ENCODE measurements at places on chromosomes 16 and 17.

- DNase-seq = no peak
Measured at GRCh38 chr17:3695129-3695722, 729 bp downstream of the P2RX5 start.

DNA sequence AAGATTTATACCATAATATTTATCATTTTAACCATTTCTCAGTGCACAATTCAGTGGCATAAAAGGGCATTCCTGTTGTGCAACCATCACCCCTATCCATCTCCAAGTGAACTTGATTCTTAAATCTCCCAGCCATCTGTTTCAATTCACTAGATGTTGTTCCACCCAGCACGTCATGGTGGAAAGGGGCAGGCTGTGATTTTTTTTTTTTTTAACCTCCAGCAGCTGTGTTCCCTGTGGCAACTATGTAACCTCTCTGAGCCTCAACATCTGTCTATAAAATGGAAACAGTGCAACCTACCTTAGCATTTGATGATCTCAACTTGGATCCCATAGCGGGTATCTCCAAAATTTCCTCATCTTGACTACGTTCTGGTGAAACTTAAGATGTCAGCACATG lies 604.5 kb downstream of the WWOX start:
- DNase-seq = no peak

DNA sequence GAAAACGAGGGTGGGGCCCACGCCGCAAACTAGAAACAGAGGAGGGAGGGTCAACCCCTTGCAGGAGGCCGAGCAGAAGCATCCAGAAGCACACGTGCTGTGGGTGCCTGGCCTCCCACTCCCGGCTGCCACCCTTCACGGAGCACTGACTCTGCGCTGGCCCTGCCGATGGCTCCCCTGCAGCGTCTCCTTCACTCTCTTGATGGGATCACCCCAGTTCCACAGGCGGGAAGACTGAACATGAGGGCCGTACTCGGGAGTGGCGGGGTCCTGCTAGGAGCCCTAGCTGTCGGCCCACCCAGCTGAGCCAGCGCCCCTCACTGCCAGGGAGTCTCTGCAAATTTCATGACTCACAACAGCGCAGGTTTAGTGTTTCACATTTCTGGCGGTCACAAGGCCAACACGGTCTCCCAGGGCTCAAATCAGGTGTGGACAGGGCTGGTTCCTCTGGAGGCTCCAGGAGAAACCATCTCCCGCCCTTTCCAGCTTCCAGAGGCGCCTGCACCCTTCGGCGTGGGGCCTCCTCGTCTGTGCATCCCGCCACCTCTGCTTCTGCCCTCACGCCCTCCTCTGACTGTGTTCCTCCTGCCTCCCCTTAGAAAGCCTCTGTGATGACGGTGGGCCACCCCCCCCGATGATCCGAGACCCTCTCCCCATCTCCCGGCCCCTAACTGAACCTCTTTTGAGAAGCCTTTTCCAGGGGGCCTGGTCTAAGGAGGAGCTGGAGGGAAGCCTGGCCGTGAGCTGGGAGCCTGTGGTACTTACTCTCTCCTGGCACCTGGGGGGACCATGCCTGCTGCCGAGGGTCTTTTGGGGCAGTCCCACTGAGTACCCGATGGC lies 2.0 kb downstream of the PTX4 start:
- DNase-seq = no peak

DNA sequence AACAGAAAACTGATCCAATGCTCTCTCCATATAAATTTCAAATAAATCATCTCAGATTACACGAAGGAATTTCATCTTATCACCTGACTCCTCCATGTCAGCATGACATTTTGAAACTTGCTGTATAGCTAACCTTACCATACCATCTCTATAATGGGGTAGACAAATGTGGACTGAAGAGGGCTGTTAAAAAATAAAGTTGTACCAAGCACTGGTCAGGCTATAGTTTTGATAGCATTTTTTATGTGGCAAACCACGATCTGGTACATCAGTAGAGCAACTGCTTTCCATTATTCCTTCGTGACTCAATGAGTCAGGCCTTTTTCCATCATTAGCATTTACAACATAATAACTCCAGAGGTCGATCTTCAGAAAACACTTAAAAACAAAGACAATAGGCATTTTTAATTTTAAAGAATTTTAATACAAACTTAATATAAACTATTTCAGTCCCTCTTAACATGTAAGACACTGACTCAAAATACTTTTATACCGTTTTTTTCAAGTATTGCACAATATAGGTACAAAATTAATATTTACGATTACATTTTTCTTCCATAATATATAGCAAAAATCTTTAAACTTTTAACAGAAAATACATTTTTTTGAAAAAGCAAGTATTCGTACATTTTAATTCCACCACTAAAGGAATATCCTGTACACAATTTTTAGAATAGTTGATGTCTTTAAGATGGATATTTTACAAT lies 4.2 kb downstream of the TOB1 start:
- DNase-seq = no peak

DNA sequence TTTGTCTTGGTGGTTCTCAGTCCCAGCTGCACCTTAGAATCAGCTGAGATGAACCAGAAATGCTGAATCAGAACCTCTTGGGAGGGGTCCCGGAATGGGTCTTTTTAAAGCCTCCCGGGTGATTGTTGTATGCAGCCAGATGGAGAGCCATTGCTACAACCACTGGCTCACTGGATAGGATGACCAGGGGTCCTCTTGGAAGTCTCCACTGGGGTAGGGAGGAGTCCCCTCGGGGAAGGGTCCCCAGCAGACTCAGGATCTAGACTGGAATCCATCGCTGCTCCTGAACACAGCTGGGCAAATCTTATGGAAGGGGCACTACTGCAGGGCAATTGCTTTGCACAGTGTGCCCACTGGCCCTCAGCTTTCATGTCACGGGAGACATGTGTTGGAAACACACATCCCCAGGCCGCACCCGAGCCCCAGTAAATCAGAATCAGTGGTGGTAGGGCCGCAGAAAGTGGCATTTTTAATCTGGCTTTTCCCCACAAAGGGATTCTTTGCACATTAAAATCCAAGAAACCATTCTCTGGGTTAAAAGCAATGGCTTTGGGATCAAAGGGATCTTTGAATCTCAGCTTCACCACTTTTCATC lies 117.3 kb downstream of the IRX5 start:
- no peak for DNase-seq

- no peak for DNase-seq
Measured at GRCh38 chr16:67865318-67865717, 7.5 kb upstream of the EDC4 start.

- DNase-seq = no peak
Measured at GRCh38 chr17:42639525-42640113, 19.5 kb upstream of the TUBG2 start.

- DNase-seq = no peak
Measured at GRCh38 chr17:16529906-16530305, 37.9 kb upstream of the LRRC75A start.

DNA sequence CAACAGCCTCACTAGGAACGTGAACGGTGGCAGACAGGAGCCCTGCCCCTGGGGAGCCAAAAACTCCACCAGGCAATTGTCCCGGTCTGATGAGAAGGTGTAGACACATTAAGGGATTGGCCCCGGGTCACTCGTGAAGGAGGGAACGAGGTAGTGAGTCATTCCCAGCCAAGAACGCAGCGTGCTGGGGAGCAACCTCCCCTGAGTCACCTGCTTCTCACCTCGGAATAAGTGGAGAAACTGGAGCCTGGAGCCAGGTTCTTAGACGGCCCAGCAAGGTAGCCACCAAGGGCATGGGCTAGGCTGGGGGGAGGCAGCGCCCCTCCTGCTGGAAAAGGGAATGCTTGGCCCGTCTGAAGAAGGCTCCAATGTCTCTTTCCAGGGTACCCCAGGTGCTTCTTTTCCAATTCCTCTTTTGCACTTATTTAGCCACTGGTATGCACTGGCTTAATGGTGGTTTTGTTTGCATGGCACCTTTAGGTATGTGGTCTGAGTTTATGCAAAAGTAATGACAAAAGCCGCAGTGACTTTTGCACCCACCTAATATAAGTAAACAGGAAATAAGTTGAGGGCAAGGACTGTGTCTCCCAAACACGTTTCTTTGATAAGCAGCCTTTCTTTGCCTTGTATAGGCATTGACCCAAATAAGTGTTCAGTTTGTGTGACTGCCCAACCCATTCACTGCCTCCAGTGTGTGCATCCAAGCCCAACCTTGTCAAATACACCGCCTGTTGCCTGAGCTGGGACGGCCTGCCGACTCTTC lies 1.8 kb upstream of the HELZ start:
- peak; percentile 23 for DNase-seq

DNA sequence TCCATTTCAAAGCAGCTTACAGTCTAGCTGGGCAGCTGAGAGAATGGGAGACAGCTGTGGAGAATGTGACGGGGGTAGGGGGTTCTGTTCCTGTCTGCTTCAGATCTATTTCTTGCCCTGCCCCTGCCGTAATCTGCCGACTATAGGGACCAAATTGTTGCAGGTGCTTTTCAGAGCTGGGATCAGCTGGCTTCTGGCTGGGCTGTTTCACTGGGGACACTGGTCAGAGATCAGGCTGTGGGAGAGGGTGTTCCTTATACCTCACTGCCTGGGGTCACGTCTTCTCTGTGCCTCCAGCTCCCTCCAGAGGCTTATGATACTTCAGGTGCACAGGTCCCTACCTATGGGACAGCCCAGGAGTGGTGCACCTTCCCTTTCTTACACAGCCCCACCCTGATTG lies 514.9 kb upstream of the GOT2 start:
- no peak for DNase-seq

DNA sequence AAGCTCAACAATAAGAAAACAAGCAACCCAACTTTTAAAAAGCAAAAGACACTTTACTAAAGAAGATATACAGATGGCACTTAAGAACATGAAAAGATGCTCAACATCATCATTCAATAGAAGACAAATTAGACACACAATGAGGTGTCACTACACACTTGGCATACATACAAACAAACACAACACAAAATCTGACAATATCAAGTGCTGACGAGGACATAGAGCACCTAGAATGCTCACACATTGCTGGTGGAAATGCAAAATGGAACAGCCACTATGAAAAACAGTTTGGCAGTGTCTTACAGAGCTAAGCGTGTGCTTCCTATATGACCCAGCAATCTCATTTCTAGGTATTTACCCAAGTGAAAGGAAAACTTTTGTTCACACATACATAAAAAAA lies 18.9 kb downstream of the RPRML start:
- DNase-seq = no peak

DNA sequence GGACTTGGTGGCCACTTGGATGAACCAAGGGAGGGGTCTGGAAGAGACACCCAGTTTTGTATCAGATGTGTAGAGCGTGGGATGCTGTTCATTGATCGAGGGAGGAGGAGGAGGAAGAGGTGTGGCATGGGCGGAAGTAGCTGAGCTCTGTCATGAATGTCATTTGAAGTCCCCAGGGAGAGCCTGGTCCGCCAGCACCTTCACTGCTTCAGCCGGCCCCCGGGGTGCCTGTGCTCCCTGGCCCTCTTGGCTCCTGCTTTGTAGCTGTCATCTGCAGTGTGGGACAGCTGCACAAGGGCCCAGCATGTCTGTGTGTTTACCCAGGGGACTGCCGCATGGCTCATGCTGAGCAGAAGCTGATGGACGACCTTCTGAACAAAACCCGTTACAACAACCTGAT lies 75.4 kb upstream of the RBL2 start:
- no peak for DNase-seq

GRCh38 chr16:22653876-22654275 lies 143.2 kb downstream of the NPIPB5 start:
- no peak for DNase-seq

- DNase-seq = peak; percentile 56
Measured at GRCh38 chr17:80101946-80102663, 724 bp downstream of the GAA start.

DNA sequence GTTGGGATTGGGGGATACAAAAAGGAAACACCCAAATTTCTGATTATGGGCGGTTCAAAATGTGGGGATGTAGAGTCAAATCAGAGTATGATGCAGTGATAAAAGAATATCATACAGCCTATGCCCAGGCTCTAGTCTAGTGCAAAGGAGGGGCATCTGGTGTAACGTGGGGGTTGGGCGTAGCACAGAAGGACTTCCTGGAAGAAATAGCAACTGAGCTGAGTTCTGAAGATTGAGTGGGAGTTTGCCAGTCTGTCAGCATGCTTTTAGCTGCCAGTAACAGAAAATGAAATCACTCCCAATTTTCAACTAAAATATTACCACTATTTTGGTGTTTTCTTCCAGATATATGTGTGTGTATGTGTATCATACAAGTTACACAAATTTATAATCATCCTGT lies 196.9 kb downstream of the SPECC1 start:
- DNase-seq = no peak

DNA sequence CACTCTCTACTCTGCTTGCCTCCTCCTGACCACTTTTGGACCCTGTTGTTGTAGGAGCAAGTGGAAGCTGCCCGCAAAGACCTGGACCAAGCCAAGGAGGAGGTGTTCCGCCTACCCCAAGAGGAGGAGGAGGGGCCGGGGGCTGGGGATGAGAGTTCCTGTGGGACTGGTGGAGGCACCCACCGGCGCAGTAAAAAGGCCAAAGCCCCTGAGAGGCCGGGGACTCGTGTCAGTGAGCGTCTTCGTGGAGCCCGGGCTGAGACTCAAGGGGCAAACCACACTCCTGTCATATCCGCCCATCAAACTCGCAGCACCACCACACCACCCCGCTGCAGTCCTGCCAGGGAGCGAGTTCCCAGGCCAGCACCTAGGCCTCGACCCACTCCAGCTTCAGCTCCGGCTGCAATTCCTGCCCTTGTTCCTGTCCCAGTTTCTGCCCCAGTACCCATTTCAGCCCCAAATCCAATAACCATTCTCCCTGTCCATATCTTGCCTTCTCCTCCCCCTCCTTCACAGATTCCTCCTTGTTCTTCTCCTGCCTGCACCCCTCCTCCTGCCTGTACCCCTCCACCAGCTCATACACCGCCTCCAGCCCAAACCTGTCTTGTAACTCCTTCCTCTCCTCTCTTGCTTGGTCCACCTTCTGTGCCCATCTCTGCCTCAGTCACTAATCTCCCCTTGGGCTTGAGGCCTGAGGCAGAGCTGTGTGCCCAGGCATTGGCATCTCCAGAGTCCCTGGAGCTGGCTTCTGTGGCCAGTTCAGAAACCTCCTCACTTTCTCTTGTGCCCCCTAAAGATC lies 11.0 kb upstream of the PHKG2 start:
- DNase-seq = no peak

DNA sequence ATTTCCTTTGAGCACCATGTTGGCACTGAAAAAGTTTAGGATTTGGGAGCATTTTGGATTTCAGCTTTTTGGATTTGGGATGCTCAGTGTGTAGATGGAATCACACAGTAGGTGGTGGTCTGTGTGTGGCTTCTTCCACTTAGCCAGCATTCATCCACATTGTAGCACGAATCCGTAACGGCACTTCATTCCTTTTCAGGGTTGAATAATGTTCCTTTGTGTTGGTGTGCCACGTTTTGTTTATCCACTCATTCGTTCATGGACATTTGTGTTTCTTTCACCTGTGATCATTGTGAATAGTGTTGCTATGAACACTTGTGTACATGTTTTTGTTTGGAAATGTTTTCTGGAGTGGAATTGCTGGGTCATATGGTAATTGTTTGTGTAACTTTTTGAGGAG lies 85.1 kb downstream of the RAP1GAP2 start:
- DNase-seq = no peak

- no peak for DNase-seq
Measured at GRCh38 chr17:50775926-50776325, 8.6 kb upstream of the ANKRD40CL start.
